GDM1 (cell line): ENCODE measurements at places on chromosomes 1 and 21.

DNA sequence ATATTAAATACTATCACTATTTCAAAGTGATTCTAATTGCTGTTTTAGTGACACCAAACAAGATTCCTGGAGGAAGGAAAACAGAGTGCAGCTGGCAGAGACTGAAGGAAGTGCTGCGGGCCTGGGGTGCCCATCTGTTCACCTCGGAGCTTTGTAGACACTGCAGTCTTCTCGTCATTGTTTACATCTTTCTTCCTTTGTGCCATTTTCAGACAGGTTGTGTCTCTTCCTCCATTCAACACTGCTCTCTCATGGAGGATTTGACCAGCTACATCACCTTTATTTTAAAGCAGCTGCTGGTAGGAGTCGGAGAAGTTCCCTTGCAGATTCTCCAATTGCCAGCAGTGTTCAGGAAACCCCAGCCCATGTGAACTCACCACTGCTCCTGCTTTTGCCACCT lies 37.3 kb downstream of the ABCA4 start:
- no peak for DNase-seq

DNA sequence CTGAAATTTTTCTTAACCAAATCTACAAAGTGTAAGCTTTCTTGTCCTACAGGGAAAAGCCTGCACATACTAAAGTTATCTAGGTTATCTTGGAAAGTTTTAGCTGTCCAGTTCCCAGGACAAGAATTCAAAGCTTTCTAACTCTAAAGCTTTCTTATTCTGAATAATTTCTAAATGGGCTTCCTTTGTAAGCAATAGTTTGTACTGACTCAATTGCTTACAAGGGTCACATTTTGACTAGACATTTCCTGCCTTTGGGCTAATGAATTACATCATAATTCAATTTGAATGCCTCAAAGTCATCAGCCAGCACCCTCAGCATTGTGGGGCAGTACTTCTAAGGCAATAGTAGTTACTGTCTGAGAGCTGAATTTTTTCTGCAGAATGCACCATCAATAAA lies 223.0 kb downstream of the LTN1 start:
- no peak for DNase-seq

DNA sequence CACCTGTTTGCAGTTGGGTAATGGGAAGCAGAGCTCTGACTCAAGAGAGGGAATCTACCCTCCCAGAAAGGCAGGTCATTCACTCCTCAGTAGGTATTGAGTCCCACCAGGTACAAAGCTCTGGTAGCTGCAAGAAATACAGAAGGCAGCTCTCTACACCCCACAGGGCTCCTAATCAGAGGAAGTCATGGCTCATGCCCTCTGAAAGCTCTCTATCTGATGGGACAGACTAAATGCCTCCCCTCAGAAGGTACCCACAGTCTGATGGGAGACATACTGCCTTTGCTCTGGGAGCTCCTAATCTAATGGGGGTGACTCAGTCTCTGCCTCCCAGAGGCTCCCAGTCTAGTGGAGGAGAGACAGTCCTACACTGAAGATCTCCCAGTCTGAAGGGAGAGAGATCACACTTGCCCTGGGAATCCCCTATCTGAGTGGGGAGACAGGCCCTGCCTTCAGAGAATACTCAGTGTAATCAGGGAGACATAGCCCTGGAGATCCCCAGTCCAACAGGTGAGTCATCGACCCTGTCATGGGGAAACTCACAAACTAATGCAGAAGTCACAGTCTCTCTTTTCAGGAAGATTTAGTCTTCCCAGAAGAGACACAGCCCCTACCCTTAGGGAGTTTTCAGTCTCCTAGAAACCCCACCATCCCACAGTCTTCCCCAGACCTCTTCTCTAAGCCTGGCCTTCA lies 23.7 kb downstream of the CAMK1G start:
- DNase-seq: no peak

DNA sequence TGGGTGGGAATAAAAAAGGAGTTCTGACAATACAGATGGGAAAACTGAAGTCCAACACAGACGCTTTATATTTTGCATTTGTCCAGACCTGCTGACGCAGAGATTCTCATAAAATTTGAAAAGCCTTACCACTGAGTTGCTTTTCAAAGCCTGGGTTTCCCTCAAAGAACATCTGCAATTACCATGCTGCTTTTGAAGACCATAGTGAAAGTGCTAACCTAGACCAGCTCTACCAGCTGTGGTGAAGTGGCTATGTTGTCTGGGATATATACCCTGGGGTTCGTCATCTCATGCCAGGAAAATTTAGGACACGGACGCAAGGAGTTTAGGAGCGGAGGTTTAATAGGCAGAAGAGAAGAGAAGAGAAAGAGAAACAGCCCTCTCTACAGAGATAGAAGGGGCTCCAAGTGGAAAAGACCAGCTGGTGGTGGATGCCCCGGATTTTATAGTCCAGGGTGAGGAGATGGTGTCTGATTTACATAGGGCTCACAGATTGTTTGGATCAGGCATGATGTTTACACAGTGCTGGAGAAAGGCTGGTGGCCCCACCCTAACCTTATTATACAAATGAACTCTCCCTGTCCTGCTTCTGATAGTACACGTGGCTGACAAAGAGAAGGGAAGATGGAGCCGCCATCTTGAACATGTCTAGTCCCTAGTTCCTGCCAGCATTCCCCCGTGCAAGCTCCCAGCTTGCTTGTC lies 73.8 kb downstream of the AK4 start:
- DNase-seq: no peak

- no peak for DNase-seq
Measured at GRCh38 chr1:198833706-198834503, 195.1 kb downstream of the PTPRC start.

- DNase-seq: no peak
Measured at GRCh38 chr1:4591926-4592325, 62.5 kb upstream of the AJAP1 start.

DNA sequence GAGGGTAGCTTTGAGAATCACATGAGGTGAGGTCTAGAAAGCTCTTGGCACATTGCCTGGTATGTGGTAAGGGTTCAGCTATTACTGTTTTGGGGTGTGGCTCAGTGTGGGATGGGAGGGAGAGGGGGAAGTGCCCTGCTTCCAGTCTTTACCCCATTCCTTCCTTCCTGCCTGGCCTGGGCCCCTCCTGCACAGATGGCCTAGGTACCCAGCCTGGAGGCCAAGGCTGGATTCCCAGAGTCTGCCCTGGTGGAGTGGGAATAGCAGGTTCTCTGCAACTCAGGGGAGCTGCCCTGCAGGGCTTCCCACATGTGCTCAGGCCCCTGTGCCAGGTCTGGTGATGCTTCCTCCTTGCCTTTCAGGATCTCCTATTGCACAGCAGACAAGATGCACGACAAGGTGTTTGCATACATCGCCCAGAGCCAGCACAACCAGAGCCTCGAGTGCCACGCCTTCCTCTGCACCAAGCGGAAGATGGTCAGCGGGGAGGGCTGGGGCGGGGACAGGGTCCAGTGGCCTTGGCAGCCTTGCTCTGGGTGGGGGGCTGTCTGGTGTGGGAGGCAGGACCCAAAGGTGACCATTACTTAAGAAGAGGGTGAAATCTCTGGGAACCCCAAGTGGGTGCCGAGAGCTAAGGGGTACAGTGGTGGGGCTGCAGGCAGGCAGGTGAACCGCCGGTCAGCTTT lies 13.5 kb downstream of the LDLRAP1 start:
- peak; percentile 58 for DNase-seq

DNA sequence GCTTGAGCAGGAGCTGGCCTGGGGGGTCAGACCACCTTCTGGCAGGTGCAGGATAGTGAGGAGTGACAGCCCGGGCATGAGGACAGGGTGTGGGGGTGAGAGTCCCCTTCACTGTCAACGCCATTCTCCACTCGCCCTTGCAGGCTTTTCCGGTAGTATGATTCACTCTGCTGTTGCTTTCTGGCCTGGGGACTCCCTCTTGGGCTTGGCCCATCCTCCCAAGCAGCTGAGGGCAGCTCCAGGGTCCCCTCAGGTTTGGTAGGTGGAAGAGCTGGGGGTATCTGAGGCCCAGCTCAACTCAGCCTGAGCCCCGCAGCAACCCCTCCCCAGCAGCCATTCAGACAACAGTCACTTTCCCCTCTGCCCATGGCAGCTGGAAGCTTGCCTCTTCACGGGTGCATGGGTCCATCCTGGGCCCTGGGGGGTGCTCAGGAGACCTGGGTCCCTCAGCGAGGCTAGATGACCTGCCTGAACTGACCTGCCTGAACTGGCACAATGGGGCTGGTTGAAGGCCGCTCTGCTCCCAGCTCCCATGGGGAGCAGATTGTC lies 1.3 kb downstream of the CLDN19 start:
- DNase-seq: no peak

GRCh38 chr1:230515451-230516145 lies 89.5 kb upstream of the PGBD5 start:
- no peak for DNase-seq
